ENCODE measurements at places on chromosomes 1 and 21. TPM values are rescaled to one million over a fixed set of nuclear protein-coding genes. Genes with fewer than 3 reads are reported as not detected.

- no peak for DNase-seq
Observed at GRCh38 chr21:24470852-24471251, 1136.4 kb downstream of the MRPL39 start.

DNA sequence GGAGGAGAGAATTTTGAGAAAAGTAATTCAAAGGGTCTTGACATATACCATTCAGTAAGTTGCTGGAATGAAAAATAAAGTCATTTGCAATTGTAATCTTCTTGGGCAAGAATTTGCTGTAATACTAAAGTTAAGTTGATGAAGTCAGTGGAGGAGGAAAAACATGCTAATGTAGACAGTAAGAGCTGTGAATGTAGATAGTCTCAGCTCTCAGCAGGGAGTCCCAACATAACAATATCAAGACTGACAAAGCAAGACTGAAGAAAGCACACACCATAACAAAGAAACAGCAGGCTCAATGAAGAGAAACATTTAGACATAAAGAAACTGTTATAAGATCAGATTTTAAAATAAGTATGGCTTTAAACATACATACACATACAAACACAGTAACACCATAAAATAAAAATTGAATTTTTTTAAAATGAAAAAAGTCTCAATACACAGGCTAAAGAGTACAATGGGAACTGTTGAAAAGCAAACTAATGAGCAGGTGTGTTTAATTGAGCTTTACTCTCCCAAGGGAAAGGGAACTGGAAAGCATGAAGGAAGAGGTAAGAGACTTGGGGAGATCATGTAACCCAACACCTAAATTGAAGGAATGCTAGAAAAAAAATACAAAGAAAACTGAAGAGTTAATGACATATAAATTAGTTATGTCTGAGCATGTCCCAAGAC is 336.3 kb upstream of the NCAM2 start:
- no peak for DNase-seq

WNT3A gene
- not detected for total RNA-seq

- DNase-seq, result no peak
Observed at GRCh38 chr1:107935396-107936064, 29.4 kb downstream of the VAV3 start.

CLDN19 gene
- total RNA-seq, result not detected

DNA sequence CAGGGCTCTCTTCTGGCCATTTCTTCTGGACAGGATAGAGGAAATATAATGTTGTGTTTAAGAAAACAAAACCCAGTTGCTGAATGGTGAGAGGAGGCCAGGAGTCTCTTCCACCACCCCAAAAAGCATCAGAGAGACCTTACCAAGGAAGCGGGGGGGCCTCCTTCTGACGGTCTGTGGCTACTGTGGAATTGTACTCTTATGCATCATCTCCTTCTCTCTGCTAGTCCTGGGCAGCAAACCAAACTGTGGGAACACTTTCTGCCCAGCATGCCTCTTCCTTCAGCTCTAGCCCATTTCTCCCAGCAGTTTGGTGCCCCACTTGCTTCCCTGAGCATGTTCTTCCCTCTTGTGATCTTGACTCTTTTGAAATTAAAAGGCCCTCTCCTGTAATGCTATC is 157.7 kb downstream of the HHIPL2 start:
- DNase-seq, result no peak

DNA sequence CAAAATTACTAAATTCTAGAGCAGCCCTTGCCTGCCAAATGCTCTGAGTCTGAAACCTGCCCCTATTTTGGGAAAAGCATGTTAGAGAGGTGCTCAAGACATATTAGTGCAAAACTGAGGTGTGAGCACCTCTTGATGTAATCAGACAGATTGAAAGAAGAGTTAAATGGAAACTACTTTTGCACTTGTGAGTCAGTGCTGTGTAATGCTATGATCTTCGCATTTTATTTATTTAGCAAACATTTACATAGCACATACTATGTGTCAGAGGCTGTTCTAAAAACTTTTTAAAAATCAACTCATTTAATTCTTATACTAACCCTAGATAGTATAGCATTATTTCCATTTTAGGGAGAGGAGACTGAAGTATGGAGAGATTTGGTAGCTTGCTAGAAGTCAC is 138.1 kb downstream of the ELAVL4 start:
- no peak for DNase-seq

IFI44L gene
- 22.1 TPM for total RNA-seq

GRCh38 chr1:153629343-153629665 is 1.1 kb downstream of the S100A1 start:
- no peak for DNase-seq

DNA sequence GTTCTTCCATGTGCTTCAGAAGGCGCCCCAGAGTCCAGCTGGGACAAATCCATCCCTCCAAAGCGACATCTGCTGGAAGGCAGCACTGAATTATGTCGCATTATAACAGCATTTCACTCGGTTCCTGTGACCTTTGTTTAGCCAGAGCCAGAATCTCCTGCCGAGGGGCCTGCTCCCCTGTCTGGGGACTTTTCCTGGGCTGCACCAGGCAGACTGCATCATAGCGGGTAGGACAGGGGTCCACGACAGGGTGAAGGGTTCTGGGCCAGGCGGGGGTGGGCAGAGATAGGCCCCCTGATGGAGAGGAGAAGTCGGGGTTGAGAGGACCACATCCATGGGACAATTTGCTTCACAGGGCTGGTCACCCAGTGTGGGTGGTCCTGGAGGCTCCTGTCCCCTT is 276.9 kb downstream of the MATN1 start:
- peak; percentile 81 for DNase-seq

- no peak for DNase-seq
Observed at GRCh38 chr1:156623946-156624813, 5.0 kb downstream of the HAPLN2 start.

DNA sequence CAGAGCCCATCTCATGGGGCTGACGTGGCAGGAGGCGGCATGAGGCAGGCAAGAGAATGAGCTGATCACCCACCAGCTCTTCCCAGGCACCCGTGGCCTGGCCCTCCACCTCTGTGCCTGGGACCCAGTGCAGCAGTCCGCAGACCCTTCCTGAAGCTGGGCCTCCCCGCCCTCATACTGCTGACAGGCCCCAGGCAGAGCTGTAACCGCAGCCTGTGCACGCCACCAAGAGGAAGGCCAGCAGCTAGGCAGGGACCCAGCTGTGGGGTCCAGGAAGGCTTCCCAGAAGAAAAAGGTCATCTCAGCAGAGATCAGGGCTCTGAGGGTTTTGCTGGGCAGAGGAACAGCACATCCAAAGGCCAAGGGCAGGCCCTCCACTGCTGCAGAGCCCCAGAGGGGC is 9.8 kb upstream of the MTFR1L start:
- DNase-seq, result no peak

DNA sequence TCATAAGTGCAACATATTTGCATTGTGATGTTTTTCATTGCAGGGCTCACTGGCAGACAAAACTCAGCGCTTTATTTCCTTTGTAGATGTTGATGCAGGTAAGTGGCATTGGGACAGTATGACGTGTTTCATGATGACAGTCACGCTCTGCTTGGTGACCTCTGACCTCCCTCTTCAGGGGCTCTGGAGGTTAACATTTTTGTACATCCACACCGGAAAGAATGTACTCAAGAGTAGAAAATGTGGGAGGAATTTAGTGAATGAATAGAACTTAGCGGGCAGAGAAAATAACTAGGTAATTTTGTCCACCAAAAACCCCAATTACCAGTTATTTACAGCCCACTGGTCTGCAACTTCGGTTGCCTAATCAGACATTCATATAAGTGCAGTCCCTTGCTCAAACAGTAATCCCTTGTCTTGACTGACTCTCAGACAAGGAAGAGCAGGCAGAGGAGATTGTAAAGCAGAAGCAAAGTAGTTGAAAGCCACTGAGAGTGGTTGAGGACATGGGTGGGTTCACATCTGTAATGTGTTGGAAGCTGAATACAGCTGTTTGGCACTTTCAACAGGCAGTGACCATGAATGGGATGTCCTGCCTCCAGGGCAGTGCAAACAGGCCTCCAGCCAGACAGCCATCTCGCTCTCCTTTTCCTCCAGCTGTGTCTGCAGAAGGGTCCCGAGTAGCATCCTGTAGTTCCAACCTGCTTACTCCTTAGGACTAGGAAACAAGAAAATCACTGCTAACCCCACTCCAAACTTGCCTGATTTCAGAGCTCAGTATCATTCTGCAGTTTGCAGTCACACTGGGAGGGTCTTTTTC is 188.9 kb downstream of the NRIP1 start:
- no peak for DNase-seq

ADAMTS1 gene
- total RNA-seq, result 40.3 TPM

DNA sequence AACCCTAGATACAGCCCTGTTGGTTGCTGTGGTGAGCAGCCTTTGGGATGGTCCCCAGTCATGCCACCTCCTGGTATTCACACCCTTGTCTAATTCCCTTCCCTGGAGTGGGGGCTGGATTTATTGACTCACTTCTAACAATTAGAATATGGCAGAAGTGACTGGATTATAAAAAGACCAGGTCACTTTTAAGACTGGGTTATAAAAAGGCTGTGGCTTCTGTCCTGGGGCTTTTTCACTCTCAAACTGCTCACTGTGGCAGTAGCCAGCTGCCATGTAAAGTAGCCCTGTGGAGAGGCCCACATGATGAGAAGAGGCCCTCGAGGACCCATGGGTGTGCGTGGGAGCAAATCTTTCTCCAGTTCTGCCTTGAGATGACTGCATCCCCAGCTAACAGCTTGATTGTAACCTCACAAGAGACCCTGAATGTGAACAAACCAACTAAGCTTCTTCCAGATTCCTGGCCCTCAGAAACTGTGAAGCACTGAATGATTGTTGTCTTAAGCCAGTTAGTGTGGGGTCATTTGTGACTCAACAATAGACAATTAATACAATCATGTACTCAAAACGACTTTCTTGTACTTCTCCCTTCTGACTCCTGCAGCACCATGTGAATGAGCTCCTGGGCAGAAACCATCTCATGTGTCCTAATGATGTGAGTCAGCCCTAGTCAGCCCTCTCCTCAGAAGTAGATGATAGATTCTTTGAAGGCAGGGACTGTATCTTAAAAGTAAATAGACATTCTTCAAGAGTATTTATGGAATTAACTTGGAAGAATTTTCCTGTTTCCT is 234.9 kb downstream of the TNR start:
- no peak for DNase-seq

SIM2 gene
- 1.5 TPM for total RNA-seq

DNA sequence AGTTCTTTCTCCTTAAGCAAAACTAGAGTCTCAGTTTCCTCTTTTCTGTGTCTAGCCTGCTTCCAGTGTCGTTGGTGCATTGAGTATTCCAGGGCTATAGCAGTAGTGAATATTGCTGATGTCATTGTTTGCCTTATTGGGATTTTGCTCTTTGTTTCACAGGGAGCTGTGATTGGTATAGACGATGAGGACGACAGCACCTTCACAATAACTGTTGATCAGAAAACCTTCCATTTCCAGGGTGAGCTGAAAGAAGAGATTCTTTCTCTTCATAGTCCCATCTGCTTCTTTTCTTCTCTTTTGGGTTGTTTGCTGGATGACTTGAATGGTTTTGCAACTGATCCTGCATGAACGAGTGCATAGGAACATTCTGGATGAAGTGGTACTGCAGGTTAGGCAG is 52.4 kb downstream of the OSBPL9 start:
- no peak for DNase-seq

TPTE gene
- not detected for total RNA-seq

DNA sequence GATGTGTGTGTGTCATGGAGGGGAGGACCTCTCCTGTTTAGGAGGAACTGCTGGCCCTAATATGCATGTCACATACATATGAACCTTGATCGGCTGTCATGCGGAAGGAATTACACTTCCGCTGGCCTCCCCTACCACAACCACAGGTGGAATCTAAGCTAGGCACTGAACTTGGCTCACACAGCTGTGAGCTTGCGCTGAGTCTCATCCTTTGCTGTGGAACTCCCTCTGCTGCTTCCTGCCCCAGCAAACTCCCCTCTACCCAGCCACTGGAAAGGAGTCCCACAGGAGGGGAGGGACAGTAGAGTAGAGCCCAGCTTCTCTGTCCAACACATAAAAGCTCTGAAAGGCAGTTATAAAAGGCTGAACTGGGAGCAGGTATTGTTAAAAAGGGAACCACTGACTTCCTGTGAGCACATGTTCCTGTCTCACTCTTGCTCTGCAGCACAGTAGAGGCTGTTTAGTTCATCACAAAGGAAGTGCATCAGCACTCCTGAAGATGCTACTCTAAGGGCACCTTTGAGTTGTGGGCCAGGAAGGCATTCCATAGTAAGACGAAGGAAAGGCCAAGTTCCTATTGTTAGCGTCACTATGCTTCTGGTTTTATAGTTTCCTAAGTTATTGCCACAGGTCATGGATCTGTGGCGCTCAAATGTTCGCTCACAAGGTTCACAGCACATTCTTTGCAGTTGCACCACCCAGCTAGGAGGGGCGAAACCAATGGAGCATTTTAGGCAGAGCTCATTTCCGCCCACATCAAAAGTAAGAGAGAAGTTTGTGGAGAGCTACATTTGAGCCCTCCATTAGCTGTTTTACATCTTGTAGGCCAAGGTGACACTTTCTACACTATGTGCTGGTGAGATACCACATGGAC is 17.7 kb upstream of the PTPRC start:
- DNase-seq, result no peak

DNA sequence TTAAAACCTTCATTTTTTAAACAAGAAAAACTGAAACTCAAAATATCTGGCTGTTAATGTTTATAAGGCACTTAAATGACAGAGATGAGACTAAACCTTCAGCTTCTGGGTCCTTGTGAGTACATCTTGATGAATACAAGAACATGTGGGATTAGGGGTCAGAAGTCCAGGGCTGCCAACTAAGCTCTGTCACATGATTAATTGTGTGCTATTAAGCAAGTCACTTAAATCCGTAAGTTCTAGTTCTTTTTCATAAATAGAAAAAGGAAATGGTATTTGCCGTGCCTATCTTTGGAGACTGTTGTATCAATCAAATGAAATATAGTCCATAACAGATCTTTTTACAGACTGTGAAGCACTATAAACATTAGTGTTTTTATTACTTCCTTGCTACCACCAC is 43.2 kb upstream of the KCTD3 start:
- no peak for DNase-seq

DNA sequence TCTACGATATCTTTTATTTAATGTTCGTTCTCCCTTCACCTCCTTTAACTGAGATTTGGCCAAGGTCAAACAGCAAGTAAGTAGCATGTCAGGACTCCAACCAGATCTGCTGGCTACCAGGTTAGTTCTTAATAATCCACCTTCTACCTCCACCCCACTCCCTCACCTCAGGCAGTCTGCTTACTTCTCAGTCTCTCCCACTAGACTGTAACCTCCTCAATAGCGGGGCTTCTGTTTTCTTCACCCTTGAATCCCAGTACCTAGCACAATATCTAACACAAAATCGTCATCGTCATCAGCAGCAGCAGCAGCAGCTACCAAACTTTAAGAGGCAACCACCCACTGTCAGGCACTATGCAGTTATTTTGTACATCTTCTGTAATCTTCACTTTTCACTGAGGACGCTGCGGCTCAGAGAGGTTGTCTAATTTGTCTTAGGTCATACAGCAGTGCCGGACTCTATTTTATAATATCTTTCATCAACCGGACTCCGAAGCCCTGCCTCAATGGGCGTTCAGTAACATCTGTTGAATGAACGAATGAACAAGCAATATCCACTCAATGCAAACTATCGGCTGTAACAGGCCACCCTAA is 859 bp upstream of the MAGI3 start:
- no peak for DNase-seq

GRCh38 chr1:214840356-214840755 is 237.4 kb downstream of the CENPF start:
- no peak for DNase-seq

Measured in osteocyte (in vitro differentiated cells).